T-helper 17 cell (primary cell): ENCODE measurements at places on chromosomes 2 and 18. TPM values are rescaled to one million over a fixed set of nuclear protein-coding genes. Genes with fewer than 3 reads are reported as not detected.
A peak's percentile ranks its signal among the peaks of the same experiment; 100 is the strongest.

Gene C2orf78
- total RNA-seq, result not detected

Gene ERCC3
- total RNA-seq, result 43.5 TPM

Gene EVX2
- total RNA-seq, result not detected

Gene DNAJB2
- total RNA-seq, result 120 TPM

DNA sequence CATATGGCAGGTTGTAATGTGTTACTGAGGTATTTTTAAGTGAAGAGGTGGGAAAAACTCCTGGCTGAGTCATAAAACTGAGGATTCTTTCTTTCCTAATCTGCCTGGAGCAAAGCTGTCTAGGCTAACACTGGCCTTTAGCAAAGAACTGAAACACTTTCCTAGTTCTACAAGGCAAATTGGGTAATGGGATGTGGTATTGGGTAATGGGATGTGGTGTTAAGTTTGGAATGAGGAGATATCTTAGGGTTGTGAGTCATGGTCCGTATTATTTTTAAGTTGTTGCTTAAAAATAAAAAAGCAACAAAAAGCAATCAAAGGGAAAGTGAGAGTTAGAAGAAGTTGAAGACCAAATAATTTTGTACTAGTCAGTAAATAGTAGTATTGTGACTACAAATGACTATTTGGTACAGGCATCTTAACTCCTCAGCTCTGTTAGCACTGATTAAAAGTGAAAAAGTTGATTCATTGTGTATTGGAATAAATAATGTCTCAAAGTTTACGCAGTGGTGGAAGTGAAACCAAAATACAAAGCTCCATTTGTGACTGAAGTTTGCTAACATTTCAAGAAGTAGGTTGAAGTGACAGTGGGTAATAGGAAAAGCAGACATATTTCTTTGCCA, 216.8 kb downstream of the CAMKMT start:
- peak overlapping the region; percentile 27 for H3K27ac ChIP-seq
- DNase-seq, result no peak
- H3K4me3 ChIP-seq, result peak overlapping the region; percentile 53
- H3K4me1 ChIP-seq, result peaks cover 28% of the 10 kb centered on the region
- H3K36me3 ChIP-seq, result no peaks in the 10 kb centered on the region

DNA sequence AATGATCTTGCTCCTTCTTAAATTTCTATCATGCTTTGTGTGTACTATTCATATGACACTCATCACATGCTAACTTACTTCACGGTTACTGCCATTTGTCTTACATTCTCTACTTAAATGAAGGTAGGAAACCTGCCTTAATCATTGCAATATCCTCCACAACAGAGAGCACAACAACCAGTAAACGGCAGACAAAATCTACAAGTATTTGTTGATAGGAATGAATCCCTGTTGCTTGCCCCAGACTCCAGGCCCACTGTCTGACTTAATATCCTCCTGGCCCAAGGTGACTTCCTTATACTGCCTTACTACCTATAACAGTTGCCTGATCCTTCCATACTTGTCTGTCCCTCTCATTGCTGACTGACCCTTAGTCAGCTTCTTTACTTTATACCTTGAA, 3.5 kb downstream of the PPP3R1 start:
- H3K4me3 ChIP-seq, result no peak overlapping the region
- peaks cover 26% of the 10 kb centered on the region for H3K4me1 ChIP-seq
- no peak overlapping the region for H3K27ac ChIP-seq

DNA sequence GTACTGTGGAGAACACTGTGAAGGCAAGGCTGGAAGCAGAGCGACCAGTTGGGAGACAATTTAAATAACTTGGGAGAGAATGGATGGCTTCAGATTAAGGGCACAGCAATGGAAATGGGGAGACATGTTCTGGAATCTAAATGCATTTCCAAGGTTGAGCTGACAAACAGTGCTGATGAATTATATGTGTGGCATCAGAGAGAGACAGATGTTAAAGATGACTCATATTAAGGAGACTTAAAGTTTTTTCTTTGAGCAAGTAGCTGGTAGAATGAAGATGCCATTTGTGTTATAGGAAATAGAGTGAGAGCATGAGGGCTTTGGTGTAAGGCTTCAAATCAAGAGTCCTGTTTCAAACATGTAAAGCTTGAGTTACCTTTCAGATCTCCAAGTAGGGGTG, 441.8 kb downstream of the SETBP1 start:
- no peak for DNase-seq
- no peaks in the 10 kb centered on the region for H3K4me1 ChIP-seq
- peaks cover 6% of the 10 kb centered on the region for H3K27me3 ChIP-seq
- no peak overlapping the region for H3K27ac ChIP-seq
- H3K4me3 ChIP-seq, result no peak overlapping the region

DNA sequence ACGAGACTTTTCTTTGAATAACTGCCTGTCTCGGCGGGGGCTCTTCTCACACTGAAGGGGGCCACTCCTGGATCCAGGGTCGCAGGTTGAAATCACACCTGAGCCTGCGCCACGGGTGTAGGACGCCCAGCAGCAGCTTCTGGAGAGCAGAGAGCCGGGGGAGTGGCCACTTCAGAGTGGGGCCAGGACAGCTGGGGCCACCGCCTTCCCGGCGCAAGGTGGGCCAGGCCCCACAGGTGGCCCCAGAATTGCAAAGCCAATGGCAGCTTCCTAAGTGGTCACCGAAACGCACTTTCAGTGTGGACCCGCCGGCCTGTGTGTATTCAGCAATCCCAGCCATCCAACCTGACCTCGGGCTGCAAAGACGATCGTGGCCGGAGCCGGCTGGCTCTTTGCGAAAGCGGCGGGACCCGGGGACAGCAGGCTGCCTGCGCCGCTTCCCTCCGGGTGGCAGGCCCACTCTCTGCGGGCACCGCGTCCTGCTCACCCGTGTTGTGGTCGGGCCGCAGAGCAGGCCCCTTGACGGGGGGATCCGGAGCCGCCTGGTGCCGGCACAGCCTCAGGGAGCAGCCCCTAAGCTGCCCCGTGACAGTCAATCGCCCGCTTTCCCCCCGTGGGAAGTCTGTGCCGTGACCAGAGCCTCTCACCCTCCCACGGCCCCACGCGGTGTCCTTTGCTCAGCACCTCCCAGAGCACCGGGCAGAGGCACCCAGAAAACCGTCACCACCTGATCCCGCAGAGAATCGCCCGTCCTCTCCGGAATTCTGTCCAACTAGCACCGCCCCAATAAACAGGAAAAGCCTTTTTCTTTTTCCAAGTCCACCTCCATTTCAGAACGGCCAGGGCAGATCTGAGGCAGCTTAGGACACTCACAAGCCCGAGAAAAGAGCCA, 144.7 kb downstream of the ZNF516 start:
- H3K4me1 ChIP-seq, result peaks cover 9% of the 10 kb centered on the region
- H3K27me3 ChIP-seq, result peaks cover 8% of the 10 kb centered on the region
- H3K4me3 ChIP-seq, result no peak overlapping the region
- H3K27ac ChIP-seq, result no peak overlapping the region

- H3K4me1 ChIP-seq, result no peaks in the 10 kb centered on the region
- H3K36me3 ChIP-seq, result peaks cover 5% of the 10 kb centered on the region
- no peak for DNase-seq
These were observed 102.2 kb downstream of the VIT start for GRCh38 chr2:36798724-36799123.

DNA sequence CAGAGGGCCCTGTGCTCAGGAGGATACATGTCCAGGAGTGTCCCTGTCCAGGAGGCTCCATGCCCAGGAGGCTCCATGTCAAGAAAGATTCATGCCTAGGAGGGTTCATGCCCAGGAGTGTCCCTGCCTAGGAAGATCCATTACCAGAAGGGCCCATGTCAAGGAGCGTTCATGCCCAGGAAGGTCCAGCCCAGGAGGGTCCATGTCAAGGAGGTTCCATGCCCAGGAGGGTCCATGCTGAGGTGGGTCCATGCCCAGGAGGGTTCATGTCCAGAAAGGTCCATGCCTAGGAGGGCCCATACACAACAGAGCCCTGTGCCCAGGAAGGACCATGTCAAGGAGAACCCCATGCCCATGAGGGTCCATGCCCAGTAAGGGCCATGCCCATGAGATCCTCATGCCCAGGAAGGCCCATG, 7.0 kb downstream of the GPR35 start:
- H3K36me3 ChIP-seq, result no peaks in the 10 kb centered on the region
- no peak for DNase-seq
- no peak overlapping the region for H3K4me3 ChIP-seq
- H3K27me3 ChIP-seq, result no peaks in the 10 kb centered on the region

GRCh38 chr2:158184556-158185343, 83.1 kb downstream of the UPP2 start:
- no peak overlapping the region for H3K4me3 ChIP-seq
- peaks cover 8% of the 10 kb centered on the region for H3K4me1 ChIP-seq
- peaks cover 38% of the 10 kb centered on the region for H3K27me3 ChIP-seq
- H3K27ac ChIP-seq, result no peak overlapping the region
- DNase-seq, result no peak

DNA sequence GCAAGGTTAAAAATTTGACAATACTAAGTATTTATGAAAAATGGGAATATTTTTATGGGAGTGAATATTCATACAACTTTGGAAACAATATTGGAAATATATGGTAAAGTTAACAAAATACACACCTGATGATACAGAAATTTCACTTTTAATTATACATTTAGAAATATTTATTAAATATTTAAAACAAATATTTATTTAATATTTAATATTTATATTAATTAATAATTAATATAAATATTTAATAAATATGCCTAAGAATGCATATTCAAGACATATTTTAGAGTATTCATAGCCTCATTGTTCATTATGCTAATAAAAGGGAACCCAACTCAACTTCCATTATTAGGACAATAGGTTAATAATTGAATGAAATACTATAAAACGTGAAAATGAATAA, 7.0 kb upstream of the DYNAP start:
- no peak overlapping the region for H3K27ac ChIP-seq
- peaks cover 31% of the 10 kb centered on the region for H3K27me3 ChIP-seq
- no peaks in the 10 kb centered on the region for H3K4me1 ChIP-seq
- no peak overlapping the region for H3K4me3 ChIP-seq

DNA sequence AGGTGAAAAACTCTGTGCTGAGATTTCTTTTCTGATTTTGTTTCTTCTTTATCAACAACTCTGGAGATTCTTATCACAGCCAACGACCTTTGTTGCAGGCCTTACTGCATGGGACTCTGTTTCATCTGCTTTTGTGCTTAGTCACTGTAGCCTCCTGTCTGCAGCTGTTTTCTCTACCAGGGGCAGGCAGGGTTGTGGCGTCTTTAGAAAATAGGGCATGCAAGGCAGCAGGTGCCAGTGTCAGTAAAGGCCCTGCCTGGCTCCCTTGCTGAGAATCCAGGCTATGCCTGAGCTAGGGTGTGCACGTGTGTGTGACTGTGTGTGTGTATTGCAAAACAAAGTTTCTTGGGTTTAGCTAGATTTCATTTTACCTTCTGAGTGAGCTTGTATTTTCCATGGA, 14.6 kb upstream of the SLC9A2 start:
- no peak overlapping the region for H3K27ac ChIP-seq
- DNase-seq, result no peak
- H3K4me3 ChIP-seq, result no peak overlapping the region
- no peaks in the 10 kb centered on the region for H3K4me1 ChIP-seq

DNA sequence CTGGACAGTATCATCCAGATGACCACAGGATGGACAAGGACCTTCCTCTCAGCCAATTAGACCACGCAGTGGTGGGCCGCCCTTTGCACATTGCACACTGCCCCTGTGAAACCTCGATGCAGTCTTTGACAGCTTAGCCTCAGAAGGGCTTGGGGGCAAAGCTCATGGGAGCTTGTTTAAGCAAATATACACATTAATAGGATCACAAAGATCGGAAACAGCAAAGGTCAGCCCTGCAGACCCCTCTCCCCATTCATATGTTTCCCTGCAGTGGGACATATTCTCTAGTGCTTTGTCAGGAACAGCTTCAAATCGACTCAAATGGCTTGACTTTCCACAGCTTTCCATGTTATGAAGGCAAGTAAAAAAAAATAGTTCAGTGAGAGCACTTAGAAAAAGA, 189.6 kb upstream of the LYPD1 start:
- no peaks in the 10 kb centered on the region for H3K27me3 ChIP-seq
- no peaks in the 10 kb centered on the region for H3K4me1 ChIP-seq
- H3K4me3 ChIP-seq, result no peak overlapping the region
- no peak overlapping the region for H3K27ac ChIP-seq
- no peak for DNase-seq

DNA sequence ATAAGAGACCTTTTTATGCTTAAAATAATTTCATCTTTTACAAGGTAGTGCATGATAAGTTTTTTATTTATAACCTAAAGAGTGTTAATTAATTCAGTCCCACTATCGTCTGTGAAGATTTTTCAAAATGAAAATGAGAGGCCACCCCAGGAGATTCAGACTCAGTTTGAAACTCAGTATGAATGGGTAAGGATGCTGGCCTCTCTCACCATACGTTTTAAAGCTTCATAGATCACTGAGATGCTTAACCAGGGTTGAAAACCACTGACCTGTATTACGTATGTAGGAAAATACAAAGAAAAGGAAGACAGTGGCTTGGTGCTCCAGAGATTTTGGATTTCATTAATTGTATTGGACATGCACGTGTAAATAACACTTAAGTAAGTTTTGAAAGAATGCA, 278.7 kb downstream of the FSIP2 start:
- H3K27ac ChIP-seq, result no peak overlapping the region
- H3K4me3 ChIP-seq, result no peak overlapping the region
- no peaks in the 10 kb centered on the region for H3K4me1 ChIP-seq
- DNase-seq, result no peak
- no peaks in the 10 kb centered on the region for H3K27me3 ChIP-seq

DNA sequence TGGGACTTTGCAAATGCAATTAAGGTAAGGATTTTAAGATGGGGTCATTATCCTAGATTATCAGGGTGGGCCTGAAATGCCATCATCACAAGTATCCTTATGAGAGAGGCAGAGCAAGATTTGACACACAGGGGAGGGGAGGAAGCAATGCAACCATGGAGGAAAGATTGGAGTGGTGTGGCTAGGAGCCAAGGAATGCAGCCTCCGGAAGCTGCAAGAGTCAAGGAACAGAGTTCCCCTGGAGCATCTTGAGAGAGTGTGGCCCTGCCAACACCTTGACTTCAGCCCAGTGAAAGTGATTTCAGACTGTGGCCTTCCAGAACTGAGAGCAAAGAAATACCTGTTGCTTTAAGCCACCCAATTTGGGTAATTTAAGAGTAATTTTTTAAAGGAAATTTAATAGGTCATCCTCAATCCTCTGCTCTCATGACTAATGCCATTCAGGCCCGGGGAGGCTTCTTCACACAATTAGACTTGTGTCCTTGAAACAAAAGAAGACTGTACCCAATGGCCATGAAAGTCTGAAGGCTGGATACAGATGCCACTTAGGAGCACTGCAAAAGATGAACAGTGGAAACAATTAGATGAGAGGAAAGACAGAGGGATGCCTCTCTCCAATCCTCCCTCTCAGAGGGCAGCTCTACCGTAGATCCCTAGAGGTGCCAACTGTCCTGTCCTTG, 250.3 kb upstream of the ID2 start:
- no peak overlapping the region for H3K27ac ChIP-seq
- H3K27me3 ChIP-seq, result no peaks in the 10 kb centered on the region
- no peak overlapping the region for H3K4me3 ChIP-seq
- H3K36me3 ChIP-seq, result peaks cover 2% of the 10 kb centered on the region
- DNase-seq, result no peak

- no peak overlapping the region for H3K4me3 ChIP-seq
- no peaks in the 10 kb centered on the region for H3K27me3 ChIP-seq
- H3K36me3 ChIP-seq, result peaks cover 7% of the 10 kb centered on the region
These were observed 7.5 kb upstream of the MOCOS start for GRCh38 chr18:36179562-36180355.

GRCh38 chr2:218008060-218009040, 5.6 kb upstream of the TNS1 start:
- peaks cover 67% of the 10 kb centered on the region for H3K27me3 ChIP-seq
- H3K27ac ChIP-seq, result peak overlapping the region; percentile 41
- no peak for DNase-seq
